ENCODE measurements at places on chromosomes 16 and 17. TPM values are rescaled to one million over a fixed set of nuclear protein-coding genes. Genes with fewer than 3 reads are reported as not detected.

Gene TP53TG3F
- not detected for polyA plus RNA-seq

Gene BOLA2
- polyA plus RNA-seq, result 32.3 TPM

- no peak for DNase-seq
- H3K27ac ChIP-seq, result no peak within 1 kb of the TSS
- H3K4me1 ChIP-seq, result peaks cover 22% of the 10 kb centered on the region
- no peaks in the 10 kb centered on the region for H3K36me3 ChIP-seq
Measured at GRCh38 chr17:49995055-49995738, at the start of gene DLX3. Gene DLX3, minus strand, starts transcription at chr17:49995224. Its CDS starts 226 bp downstream, at chr17:49994998.

- no peak overlapping the region for H3K4me3 ChIP-seq
- no peaks in the 10 kb centered on the region for H3K4me1 ChIP-seq
- H3K27me3 ChIP-seq, result no peaks in the 10 kb centered on the region
Measured at GRCh38 chr17:11182430-11182829, 58.6 kb upstream of the SHISA6 start.

Gene IRX6
- polyA plus RNA-seq, result not detected

- no peak overlapping the region for H3K4me3 ChIP-seq
- no peaks in the 10 kb centered on the region for H3K27me3 ChIP-seq
- no peak for DNase-seq
Measured at GRCh38 chr16:55809386-55809785, 23.5 kb downstream of the CES1 start.

- no peak for DNase-seq
- H3K36me3 ChIP-seq, result peaks cover 18% of the 10 kb centered on the region
- H3K27me3 ChIP-seq, result no peaks in the 10 kb centered on the region
- H3K4me3 ChIP-seq, result no peak overlapping the region
- H3K4me1 ChIP-seq, result no peaks in the 10 kb centered on the region
Measured at GRCh38 chr16:8831871-8832716, 34.5 kb downstream of the PMM2 start.

DNA sequence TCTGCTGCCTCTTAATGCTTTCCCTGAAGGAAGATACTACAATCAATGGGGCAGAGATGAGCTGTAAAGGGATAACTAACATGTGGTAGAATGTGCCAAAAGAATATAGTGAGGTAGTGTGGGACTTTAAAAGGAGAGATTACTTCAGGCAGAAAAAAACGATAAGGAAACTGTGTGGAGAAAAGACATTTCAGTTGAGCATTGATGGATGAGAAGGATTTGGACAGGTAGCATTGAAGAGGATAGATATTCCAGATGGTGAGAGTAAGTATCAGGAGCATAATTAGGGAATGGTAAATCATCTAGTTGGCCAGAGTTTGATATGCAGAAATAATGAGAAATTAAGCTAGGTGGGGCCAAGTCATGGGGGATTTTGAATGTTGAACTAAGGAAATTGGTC is 97.3 kb downstream of the NLK start:
- H3K4me1 ChIP-seq, result no peaks in the 10 kb centered on the region
- no peaks in the 10 kb centered on the region for H3K27me3 ChIP-seq
- no peak overlapping the region for H3K4me3 ChIP-seq

GRCh38 chr17:55281649-55282378 is 17.1 kb downstream of the HLF start:
- no peak for DNase-seq
- H3K36me3 ChIP-seq, result no peaks in the 10 kb centered on the region
- H3K27me3 ChIP-seq, result no peaks in the 10 kb centered on the region
- H3K4me1 ChIP-seq, result no peaks in the 10 kb centered on the region

GRCh38 chr17:34318474-34318873 is 761 bp upstream of the CCL8 start:
- no peak overlapping the region for H3K27ac ChIP-seq
- no peak overlapping the region for H3K4me3 ChIP-seq
- no peaks in the 10 kb centered on the region for H3K36me3 ChIP-seq
- no peaks in the 10 kb centered on the region for H3K4me1 ChIP-seq
- no peaks in the 10 kb centered on the region for H3K27me3 ChIP-seq

DNA sequence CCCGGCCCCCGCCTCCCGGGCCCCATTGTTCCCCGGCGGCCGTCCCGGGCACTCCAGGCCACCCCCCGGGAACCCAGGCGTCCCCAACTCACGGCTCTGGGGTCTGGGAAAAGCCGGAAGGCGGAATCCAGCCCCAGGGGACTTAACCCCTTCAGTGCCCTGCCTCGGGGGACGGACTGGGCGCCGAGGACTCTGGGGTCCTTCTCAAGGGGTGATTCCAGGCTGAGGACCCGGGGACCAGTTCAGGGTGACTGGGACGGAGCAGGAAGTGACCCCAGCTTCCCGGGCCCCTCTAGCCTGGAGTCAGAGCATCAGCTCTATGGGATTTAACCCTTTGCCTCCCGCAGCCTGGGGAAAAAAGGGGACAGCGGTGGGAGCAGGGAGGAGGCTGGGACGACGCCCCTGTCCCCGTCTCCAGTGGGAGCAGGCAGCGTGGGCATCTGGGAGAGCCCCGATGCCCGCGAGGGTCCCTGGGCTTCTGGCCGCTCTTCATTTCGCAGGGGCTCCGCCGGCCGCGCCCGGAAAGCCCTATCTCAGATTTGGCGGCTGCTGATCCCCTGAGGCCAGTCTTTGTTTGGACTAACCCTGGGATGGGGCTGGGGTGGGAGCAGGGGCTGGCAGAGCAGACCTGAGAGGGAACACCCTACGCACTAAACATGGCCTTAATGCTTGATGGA is at the start of gene ZNF629:
ZNF629 (minus strand) TSS at position 270 of the 677 bp plus-strand sequence. CDS start 2,723 bp downstream, outside the sequence.
- H3K36me3 ChIP-seq, result no peaks in the 10 kb centered on the region
- H3K4me1 ChIP-seq, result peaks cover 14% of the 10 kb centered on the region
- no peak for DNase-seq
- peak within 1 kb of the TSS; percentile 63 for H3K4me3 ChIP-seq
- peak within 1 kb of the TSS; percentile 59 for H3K27ac ChIP-seq

DNA sequence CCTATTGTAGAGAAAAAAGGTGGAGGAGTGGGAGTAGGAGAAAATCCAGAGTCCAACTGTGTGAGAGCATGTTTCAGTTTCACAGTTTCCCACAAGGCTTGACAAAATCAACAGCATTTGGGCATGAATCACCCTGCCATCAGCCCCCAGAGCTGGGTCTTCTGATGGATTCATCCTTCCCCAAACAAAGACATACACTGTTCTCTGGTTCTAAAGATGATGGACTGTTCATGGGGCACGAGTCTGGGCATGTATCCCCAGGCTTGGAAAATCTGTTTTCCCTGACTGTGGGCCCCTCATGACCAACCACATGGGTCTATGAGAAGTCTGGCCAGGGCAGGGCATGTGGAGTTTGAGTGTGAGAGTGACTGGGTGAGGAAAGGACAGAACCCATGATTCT is 210.4 kb upstream of the IRX5 start:
- no peaks in the 10 kb centered on the region for H3K4me1 ChIP-seq
- no peak overlapping the region for H3K4me3 ChIP-seq
- H3K27me3 ChIP-seq, result no peaks in the 10 kb centered on the region
- H3K27ac ChIP-seq, result no peak overlapping the region

Gene TERF2IP
- polyA plus RNA-seq, result 209 TPM

GRCh38 chr17:81057079-81057730 is 22.3 kb downstream of the BAIAP2 start:
- no peak for DNase-seq
- H3K36me3 ChIP-seq, result no peaks in the 10 kb centered on the region
- H3K4me3 ChIP-seq, result no peak overlapping the region
- H3K27me3 ChIP-seq, result no peaks in the 10 kb centered on the region
- no peak overlapping the region for H3K27ac ChIP-seq

- H3K27me3 ChIP-seq, result no peaks in the 10 kb centered on the region
- H3K4me3 ChIP-seq, result peak overlapping the region; percentile 35
Measured at GRCh38 chr17:78725448-78726021, 56.5 kb downstream of the CYTH1 start.

Gene CAPNS2
- polyA plus RNA-seq, result not detected

Data from CD8-positive, alpha-beta memory T cell (primary cell).